ENCODE measurements at places on chromosomes 2 and 18.

GRCh38 chr2:235990344-235990743 is 177.8 kb downstream of the GBX2 start:
- DNase-seq: no peak

GRCh38 chr2:232434091-232434490 is 21.9 kb upstream of the ALPI start:
- no peak for DNase-seq

DNA sequence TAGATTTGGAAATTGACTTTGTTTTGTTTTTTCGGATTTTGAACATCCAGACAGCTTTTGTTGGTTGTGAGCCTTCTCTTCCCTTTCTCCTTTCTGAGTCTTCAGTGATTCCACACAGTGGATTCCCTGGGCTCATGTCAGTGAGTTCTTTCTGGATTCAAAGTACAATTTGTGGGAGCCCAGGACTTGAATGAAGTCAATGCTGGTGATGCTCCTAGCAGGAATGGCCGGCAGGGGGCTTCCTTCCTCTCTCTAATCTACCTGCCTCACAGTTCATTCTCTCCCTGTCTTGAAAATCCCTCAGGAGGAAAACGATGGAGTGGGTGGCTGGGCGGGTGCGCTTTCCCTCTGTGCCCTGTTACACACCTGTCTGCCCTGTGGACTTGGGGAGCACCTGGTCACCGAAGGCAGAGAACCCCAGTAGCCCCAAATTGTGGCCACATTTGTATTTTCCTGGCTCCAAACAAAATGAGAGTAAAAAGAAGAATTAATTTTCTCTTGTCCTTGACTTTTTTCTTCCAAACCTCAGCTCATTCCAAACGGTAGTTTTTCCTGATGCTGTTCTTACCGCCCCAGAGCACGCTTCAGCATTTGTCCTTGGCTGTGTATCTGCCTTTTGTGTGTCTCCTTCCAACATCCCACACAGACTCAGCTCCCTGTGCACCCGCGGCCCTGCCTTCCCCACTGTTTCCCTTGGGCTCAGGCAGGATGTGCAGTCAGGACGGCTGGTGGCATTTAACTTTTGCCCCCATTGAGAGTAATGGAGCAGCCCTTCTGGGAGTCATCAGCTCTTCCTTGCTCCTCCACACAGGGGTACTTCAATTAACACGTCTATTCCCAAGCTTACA is 86.6 kb downstream of the MARCO start:
- DNase-seq: peak; percentile 32

DNA sequence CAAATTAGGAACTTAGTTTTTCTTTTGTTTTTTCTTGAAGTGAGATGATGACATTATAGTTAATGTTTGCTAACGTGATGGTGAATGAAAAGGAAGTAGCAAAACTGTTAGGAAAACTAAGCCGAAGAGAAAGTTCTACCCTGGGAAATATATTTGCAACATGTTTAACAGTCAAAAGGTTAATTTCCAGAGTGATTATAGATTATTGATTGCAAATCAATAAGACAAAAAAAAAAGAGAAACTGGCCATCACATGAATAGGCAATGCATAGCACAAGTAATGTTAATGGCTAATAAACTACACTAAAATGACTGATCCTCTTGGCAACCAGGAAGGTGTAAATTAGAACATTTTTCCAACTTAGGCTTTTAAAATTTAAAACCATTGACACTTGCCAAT is 26.0 kb upstream of the AMMECR1L start:
- no peak for DNase-seq

DNA sequence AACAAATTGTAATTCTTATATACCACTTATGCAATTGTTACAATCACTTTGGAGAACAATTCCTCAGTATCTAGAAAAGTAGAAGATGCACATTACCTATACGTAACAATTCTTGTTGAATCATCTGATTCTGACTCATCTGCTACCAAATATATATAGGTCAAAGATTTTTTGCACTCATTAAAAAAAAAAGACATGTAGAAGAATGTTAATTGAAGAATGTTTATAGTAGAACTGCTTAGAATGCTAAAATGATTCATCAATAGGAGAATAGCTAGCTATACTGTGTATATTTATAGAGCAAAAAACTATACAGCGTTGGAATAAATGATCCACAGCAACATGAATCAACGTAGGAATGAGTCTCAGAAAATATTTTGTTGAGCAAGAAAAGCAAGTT is 29.5 kb upstream of the STAT1 start:
- DNase-seq: no peak

GRCh38 chr2:217468042-217468830 is 534.6 kb downstream of the TNS1 start:
- no peak for DNase-seq

DNA sequence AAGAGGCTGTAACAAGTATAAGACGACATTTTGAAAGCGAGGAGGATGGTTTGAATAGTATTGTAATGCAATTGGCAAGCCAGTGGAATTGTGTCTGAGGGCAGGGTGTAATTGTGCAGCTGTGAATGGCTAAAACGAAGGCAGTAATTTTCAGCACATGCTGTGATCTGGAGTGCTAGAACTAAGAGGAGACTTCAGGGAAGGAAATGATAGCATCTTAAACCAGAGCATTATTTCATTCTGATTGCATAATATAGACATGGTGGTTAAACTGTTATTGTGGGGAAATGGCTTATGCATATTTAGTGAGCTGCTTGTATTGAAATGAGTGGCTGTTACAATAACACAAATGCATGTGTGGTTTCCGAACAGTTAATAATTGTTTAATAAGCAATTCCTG is 36.3 kb downstream of the THSD7B start:
- DNase-seq: no peak

- DNase-seq: no peak
These were observed 53.2 kb downstream of the SFXN5 start for GRCh38 chr2:73018188-73018825.

DNA sequence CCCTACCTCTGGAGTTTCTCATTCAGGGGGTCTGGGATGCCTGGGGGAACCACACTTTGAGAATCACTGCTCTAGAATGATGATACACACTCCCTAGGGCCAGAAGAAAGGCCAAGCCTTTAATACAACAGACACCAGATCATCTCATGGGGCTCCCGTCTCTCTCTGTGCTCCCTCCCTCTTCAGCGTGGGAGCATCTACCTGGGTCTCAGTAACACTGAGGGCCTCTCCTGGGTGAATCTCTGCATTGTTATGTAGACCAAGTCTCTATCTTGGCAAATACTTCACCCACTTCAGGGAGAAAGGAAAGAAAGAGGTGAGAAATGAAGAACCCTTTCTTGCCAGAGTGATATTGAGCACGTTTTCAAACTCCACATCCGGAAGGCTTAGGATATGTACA is 146.8 kb upstream of the MSH6 start:
- no peak for DNase-seq

DNA sequence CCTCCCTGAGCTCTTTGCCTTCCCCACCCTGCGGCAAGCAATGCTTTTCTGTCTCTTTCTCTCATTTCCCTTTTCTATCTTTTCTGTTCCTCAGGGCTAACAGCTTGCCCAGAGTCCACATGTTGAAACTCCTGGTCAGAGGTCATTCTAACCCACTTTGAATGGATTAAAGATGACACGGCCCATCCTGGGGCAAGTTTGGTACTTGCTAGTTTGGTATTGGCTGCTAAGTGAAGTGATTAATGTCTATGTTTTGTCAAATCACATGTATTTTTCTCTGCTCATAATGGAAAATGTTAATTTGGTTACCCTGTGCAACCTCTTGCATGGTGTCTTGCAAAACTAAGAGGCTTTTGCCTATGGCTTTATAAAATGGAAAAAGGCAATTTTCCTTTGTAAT is 960.2 kb downstream of the CNTNAP5 start:
- DNase-seq: no peak

GRCh38 chr2:227853204-227853629 is 18.2 kb upstream of the DAW1 start:
- DNase-seq: no peak

GRCh38 chr2:212686285-212686895 is 147.8 kb upstream of the ERBB4 start:
- peak; percentile 56 for DNase-seq

- no peak for DNase-seq
These were observed 13.3 kb upstream of the DUSP2 start for GRCh38 chr2:96158554-96158940.

DNA sequence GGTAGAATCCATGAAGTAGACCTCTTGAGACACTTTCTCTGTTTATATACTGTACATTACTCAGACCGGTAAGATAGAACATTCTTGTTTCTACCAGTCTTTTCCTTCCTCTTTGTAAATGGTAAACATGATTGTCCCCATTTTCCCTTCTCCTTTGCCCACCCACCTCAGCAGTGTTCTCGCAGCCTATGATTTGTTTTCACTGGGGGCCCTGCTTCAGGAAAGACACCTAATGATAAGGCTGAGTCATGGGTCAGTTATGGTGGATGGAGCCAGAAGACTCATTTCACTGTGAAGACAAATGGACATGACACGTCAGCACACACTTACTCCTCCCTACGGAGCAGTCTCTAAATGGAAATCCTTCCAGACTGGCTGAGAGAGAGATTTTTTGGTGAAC is 23.7 kb downstream of the CENPO start:
- DNase-seq: no peak

DNA sequence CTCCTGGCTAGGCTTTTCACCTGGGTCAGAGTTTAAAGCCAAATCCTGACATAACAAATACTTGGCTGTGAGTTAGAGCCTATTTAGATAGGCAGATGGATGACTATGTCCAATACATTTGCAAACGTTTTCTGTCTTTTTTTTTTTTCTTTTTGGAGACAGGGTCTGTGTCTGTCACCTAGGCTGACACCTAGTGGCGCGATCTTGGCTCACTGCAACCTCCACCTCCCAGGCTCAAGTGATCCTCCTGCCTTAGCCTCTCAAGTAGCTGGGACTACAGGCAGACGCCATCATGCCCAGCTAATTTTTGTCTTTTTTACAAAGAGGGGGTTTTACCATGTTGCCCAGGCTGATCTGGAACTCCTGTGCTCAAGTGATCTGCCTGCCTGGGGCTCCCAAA is 124.8 kb downstream of the DYM start:
- DNase-seq: no peak

DNA sequence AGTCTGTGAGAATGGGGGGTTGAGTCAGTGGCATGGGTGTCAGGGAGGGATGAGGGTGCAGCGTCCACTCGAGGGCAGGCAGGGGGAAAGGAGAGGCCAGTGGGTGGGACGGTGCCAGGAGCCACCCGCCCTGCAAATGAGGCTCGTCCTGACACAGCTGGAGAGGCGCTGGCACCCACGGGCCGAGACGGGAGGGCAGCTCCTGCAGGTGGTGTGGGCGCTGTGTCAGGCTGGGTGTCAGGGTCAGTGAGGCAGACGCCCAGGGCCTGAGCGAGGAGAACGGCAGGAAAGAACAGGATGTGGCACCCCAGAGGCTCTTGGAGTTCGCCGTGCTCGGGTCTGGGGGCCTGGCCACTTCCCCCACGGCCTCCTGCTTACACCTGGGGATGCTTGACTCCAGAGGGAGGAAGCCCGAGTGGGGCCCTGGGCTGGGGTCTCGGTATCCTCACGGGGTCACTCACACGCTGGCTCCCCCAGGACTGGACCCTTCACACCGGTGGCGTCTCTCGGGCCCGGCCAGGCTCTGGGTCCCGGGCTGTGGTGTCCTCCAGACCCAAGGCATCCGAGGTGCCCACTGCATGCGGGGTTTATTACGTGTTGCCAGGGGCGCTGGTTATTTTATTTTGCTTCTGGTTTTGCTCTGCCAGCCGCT is 130.5 kb upstream of the CTDP1 start:
- no peak for DNase-seq

- no peak for DNase-seq
These were observed 151.1 kb downstream of the GALNT1 start for GRCh38 chr18:35732636-35733035.

DNA sequence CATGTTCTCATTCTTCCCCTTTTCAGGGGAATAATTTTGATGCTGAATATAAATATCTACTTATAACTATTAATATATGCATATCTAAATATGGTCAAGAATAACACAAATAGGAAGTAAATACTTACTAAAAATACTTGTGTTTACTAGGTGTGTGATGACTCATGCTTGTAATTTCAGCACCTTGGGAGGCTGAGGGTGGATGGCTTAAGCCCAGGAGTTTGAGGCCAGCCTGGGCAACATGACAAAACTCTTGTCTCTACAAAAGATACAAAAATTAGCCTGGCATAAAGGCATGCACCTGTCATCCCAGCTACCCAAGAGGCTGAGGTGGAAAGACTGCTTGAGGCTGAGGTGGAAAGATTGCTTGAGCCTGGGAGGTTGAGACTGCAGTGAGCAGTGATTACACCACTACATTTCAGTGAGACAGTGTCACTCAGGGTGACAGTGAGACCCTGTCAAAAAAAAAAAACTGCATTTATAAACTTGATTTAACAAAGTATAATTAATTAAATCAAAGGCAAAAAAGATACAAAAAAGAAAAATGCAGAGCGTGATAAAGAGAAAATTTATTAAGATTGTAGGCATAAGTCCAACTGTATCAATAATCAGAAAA is 703.1 kb upstream of the VRK2 start:
- DNase-seq: no peak

All from BE2C (cell line).